ENCODE measurements at places on chromosomes 6 and 20. TPM values are rescaled to one million over a fixed set of nuclear protein-coding genes. Genes with fewer than 3 reads are reported as not detected.

- H3K27me3 ChIP-seq, result no peaks in the 10 kb centered on the region
- no peaks in the 10 kb centered on the region for H3K36me3 ChIP-seq
- DNase-seq, result no peak
- H3K4me1 ChIP-seq, result no peaks in the 10 kb centered on the region
Measured at GRCh38 chr20:13455713-13456112, 183.0 kb downstream of the TASP1 start.

FUT9 gene
- total RNA-seq, result not detected

DNA sequence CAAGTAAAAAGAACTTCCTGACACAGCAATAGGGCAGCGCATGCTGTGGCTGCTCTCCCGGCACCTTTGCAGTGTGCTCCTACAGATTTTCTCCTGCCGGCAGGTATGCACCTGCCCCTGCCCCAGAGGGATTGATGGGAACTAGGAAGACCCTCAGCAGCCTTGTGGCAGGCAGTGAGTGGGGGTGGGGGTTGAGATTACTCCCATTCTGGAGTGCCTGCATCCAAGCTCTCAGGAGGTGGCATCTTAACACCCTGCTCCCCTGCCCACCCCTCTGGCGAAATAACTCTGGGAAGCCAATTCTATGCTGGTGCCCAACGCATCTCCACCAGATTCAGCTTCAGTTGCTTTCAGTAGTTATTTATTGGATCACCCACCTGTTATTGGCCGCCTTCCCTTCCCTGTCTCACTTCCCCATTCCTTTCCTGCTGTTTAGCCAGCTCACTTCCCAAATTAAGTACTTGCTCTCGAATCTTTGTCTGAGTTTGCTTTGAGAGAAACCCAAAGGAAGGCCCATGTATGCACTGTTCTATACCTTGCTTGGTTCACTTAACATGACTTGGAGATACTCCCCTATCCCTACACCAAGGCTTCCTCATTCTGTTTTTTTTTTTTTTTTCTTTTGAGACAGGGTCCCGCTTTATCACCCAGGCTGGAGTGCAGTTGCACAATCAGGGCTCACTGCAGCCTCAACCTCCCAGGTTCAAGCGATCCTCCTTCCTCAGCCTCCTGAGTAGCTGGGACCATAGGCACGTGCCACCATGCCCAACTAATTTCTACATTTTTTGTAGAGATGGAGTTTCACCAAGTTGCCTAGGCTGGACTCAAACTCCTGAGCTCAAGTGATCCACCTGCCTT lies 29.3 kb upstream of the SLC23A2 start:
- no peak for DNase-seq
- H3K36me3 ChIP-seq, result no peaks in the 10 kb centered on the region
- H3K4me3 ChIP-seq, result no peak overlapping the region
- no peak overlapping the region for H3K27ac ChIP-seq
- H3K4me1 ChIP-seq, result no peaks in the 10 kb centered on the region

- H3K27ac ChIP-seq, result peak overlapping the region; percentile 14
- H3K4me1 ChIP-seq, result peaks cover 58% of the 10 kb centered on the region
- no peak overlapping the region for H3K4me3 ChIP-seq
- peaks cover 35% of the 10 kb centered on the region for H3K36me3 ChIP-seq
- no peaks in the 10 kb centered on the region for H3K27me3 ChIP-seq
Measured at GRCh38 chr20:48687117-48687800, 140.5 kb downstream of the PREX1 start.

DNA sequence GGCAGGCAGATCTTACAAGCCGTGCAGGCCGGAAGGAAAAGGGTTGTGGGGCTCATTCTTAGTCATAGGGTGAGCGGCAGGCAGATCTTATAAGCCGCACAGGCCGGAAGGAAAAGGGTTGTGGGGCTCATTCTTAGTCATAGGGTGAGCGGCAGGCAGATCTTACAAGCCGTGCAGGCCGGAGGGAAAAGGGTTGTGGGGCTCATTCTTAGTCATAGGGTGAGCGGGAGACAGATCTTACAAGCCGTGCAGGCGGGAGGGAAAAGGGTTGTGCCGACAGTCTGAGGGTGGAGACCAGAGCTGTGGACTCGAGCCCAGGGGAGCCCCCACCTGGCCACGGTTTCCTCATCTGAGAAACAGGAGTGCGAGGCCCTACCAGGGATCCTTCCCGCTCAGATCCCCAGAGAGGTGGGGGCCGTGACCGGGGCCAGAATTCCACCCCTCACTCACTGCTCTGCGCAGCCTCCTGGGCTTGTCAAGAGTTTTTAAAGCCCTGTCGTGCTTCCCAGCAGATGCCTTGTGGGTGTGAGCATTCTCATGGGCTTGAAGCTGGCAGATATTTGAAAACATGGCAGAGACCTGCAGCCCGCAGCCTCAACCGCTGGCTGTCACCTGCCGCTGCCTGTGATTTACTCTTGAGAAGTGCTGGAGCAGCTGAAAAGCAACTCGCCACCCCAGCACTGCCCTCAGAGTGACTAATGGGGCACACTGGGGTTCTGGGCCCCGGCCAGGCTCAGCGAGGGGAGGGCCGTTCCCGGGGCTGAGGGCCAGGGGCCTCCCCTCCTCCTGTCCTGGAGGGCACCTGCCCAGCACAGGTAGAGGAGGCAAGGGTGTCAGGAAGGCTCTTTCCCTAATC lies 31.9 kb downstream of the NTSR1 start:
- peak; percentile 48 for DNase-seq
- H3K4me1 ChIP-seq, result peaks cover 21% of the 10 kb centered on the region
- no peaks in the 10 kb centered on the region for H3K36me3 ChIP-seq
- H3K27me3 ChIP-seq, result peaks cover 55% of the 10 kb centered on the region
- peak overlapping the region; percentile 23 for H3K4me3 ChIP-seq

DNA sequence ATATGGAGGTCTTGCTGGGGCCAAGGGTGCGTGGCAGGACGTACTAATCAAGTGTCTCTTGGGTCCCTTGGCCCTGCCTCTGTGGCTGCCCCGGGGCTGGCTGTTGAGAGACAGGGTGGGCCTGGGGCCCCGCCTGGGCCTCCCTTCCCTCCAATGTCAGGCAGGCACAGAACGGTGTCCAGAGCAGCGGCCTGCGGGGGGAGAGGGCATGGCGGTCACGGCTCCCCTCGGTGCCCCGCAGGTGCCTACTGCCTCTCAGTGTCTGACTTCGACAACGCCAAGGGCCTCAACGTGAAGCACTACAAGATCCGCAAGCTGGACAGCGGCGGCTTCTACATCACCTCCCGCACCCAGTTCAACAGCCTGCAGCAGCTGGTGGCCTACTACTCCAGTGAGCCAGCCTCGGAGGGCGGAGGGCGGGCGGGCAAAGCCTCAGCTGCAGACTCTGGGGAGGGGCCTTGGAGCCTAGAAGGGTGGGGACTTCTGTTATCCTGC lies 50.0 kb downstream of the SRC start:
- peak; percentile 45 for DNase-seq
- peaks cover 68% of the 10 kb centered on the region for H3K36me3 ChIP-seq
- no peaks in the 10 kb centered on the region for H3K27me3 ChIP-seq
- H3K27ac ChIP-seq, result no peak overlapping the region

HSPA1L gene
- 2.5 TPM for total RNA-seq

GRCh38 chr6:15484821-15485220 lies 178.0 kb downstream of the DTNBP1 start:
- H3K4me1 ChIP-seq, result peaks cover 19% of the 10 kb centered on the region
- H3K4me3 ChIP-seq, result no peak overlapping the region
- H3K27me3 ChIP-seq, result no peaks in the 10 kb centered on the region
- no peak overlapping the region for H3K27ac ChIP-seq
- H3K36me3 ChIP-seq, result peaks cover 30% of the 10 kb centered on the region
- DNase-seq, result no peak

DNA sequence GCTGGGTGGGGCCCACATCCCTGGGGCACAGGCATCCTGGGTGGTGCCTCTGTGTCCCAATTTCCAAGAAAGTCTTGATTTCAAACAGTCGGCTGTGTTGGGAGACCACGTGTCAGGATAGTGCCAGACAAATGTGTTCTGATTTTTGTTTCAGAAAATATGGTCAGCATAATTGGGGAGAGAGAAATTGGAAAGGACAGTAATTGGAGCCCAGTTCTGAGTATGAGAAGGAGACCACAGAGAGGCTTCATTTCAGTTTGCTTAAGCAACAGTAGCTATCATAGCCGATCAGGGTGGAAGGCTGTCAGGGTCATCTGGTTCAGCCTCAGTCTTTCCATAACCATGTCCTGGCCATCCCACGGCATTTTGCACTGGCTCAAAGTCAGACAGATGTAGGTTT lies 220.7 kb downstream of the CDC5L start:
- no peaks in the 10 kb centered on the region for H3K27me3 ChIP-seq
- no peaks in the 10 kb centered on the region for H3K36me3 ChIP-seq
- DNase-seq, result no peak
- H3K4me3 ChIP-seq, result no peak overlapping the region
- H3K27ac ChIP-seq, result no peak overlapping the region
- H3K4me1 ChIP-seq, result no peaks in the 10 kb centered on the region

XKR7 gene
- 0.06 TPM for total RNA-seq
